ENCODE measurements at places on chromosomes 4 and X.

GRCh38 chrX:21620234-21620633 lies 37.9 kb downstream of the KLHL34 start:
- no peak for DNase-seq

DNA sequence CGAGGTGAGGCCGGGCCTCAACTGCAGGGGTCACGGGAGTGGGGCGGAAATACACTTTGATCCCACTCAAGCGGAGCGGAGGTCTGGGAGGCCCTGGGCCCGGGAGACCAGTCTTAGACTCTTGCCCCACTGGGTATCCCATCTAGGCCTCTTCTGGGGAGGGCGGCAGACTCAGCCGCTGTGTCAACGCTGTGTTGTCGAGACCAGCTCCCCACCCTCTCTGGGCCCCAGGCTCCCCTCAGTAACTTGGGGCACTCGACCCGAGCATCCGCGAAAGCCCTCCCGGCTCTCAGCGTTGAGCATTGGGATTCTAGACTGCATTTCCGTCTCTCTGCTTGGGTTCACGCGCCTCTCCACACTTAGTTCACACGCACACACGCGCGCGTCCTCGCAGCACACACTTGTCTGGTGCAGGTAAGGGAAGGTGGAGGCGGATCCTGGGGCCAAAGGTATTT lies 1.7 kb downstream of the NKX3-2 start:
- no peak for DNase-seq

DNA sequence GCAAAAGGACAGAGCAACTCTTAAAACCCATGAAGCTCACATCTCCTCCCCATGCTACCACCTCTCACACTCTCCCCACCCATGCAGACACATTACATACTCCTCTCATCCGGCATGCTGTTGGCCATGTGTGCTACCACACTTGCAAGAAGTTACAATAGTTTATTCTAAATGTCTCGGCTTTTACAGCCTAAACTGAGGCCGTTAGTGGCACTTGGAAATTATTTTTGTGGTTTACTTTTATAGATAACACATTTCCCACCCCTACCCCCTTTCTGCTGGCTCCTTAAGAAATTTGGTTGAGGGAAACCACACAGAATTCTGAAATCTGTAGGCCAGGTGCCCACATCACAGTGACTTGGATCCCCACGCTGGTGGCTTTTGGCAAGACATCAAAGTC lies 141.1 kb upstream of the HHIP start:
- DNase-seq, result no peak

DNA sequence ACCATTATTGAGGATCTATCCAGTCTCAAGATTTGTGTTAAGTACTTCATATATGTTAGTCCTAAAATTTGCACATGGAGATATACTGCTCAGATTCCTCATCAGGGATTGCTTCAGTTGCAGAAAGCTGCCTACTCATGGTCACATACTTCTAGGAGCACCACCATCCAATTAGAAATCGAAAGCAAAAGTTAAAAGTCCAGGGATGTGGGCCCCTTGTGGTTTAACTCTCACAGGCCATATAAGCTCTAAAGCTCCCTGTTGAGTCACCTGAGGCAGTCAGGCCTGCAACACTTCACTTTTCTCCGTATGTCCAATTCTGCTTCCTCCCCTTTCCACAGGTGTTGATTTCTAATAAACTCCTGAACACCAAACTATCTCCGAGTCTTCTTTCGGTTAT lies 84.2 kb downstream of the CNOT6L start:
- DNase-seq, result no peak

DNA sequence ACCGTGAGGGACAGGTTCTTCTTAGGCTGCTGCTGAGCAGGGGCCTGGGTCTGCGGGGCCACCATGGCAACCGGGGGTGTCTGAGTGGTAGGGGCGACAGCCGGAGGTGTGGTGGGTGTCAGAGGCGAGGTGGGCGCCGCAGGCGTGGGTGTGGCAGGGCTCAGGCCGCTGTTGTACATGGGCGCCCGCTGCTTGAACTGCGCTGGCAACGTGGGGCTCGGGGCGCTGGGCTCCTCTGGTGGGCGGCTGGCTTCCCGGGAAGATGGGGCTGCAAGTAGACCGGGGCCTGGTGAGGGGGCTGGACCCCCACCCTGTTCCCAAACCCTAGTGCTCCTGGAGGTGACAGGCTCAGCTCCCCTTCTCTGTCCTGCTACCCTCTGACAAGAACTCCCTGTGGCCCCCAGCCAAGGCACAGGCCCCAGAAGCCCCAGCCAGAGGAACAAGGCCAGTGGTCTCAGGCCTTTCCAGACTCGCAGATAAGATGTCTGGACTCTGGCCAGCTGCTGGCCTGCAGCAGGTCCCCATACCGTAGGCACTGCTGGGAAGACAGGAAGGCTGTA lies 24.8 kb downstream of the NELFA start:
- DNase-seq, result no peak

DNA sequence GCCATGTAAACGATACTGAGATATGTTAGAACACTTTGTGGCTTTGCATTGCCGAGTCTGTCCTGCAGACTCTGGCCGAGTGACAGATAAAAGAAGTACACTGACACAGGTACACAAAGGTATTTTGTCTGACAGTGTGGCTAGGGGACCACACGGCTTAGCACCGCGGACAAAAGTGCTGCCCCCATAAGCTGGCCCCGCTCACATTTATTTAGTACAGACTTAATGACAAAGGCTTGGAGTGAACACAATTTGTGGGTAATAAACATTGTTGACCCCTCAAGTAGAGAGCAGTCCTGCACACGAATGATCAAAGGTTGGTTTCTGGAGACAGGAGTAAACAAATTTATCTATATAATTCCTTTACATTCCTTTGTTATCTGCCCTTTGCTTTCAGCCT lies 976.8 kb downstream of the TRAM1L1 start:
- no peak for DNase-seq

DNA sequence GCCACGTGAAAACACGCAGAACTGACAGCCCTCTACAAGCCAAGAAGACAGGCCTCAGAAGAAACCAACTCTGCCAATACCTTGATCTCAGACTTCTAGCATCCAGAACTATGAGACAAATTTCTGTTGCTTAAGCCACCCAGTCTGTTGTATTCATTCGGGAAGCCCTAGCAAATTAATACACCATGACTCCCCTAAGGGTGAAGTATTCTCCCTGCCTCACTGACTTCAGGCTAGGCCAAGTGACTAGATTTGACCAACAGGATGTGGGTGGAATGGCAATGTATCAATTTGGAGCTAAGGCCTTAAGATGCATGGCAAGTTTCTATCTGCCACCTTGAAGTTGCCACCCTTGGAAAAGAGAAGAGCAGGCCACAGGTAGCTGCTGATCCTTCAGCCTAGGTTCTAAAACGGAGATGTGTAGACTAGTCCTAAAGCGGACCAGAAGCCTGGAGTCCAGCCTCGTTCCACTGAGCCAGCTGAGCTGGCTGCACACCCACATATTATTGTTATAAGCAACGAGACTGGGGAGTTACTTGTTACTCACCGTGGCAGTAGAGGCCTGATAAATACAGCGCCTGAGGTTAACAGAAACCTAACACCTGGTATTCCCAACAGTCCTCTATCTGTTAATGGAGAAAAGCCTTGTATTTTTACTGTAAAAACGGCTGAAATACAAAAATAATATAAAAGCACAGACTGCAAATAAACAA lies 16.4 kb downstream of the SCARB2 start:
- no peak for DNase-seq

GRCh38 chr4:3293401-3294391 lies 875 bp downstream of the RGS12 start:
- no peak for DNase-seq

DNA sequence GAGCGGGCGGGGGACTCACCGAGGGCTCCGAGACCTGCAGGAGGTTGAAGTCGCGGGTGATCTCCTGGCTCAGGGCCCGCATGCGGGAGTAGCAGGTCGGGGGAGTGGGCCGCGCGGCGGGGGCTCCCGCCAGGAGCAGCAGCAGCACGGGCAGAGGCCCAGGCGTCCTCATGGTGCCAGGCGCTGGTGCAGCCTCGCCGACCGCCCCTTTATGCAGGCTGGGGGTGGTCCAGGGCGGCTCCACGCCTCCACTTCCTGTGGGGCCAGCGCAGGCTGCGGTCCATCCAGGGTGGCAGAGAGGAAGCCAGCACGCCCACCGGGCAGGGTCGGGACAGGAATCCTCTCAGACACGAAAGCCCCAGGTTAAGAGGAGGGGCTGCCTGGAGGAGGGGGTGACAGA lies at the start of gene CYTL1:
TSS of gene CYTL1 (minus strand) at position 185 of the 400 bp plus-strand sequence. CDS start at position 172, 13 bp downstream.
- DNase-seq, result no peak

DNA sequence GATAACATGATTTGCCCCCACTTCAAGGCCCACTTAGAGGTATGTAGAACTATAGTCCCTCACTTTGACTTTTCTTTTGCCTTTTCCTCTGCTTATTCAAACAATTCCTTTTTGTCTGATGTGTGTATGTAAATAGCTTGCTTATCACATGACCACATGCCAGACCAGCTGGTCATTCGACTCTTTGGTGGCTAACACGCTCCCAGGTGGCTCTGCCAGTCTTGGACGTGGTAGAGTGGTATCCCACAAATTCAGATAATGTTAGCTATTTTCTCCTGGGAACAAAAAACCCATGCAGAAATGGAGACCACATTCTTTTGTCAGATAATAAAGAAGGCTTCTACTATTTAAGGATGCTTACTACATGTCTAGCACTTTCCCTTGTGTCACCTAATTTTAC lies 47.9 kb downstream of the ARHGAP24 start:
- no peak for DNase-seq

GRCh38 chr4:185307136-185307950 lies 88.4 kb downstream of the LRP2BP start:
- no peak for DNase-seq

- no peak for DNase-seq
These were observed 12.9 kb downstream of the ING2 start for GRCh38 chr4:183517781-183518180.

DNA sequence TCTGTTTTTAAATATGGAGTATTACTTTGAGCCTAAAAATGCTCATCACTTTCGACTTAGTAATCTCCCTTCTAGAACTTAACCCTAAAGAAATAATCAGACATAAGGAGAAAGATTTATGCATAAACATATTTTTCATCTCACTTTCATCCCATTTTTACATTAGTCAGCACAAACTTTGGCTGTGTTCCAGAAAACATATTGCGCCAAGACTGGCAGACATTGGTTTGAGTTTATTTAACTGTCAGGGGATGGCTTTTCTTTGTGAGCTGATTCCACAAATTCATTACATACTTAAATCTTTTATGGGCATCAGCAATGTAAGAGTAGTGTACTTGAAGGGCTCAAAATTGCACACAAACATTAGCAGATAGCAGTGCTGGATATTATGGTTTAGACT lies 23.7 kb downstream of the MAOA start:
- no peak for DNase-seq

DNA sequence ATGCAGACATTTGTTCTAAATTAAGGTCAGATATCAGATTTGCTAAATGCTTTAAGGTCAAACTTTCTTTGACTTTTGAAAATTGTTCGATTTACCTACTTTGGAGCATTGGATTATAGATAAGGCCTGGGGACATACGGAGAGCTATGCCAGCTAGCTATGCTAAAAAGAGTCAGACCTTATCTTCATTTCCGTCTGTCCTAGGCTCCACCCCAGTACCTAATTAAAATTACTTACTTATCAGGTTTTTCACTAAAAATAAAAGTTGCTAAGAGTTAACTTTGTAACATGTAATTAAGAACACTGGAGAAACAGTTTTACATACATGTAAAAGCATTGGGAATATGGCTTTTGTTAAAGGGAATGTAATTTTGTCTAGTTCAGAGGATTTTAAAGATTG lies 7.1 kb upstream of the TMEM35A start:
- DNase-seq, result no peak

GRCh38 chr4:14924076-14924811 lies 78.0 kb upstream of the CPEB2 start:
- no peak for DNase-seq

DNA sequence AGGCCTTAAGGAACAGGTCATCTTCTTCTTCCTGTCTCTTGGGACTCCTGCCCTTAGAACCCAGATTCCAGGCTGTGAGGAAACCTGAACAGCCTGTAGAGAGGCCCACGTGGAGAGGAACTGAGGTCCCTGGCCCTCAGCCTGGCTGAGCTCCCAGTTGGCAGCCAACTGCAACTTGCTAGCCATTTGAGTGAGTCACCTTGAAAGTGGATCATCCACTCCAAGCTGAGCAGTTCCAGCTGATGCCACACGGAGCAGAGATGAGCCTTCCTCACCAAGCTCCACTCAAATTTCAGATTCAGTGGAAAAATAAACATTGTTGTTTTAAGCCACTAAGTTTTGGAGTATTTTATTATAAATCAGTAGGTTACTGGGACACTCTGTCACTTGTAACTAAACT lies 392.5 kb downstream of the BCOR start:
- DNase-seq, result no peak

DNA sequence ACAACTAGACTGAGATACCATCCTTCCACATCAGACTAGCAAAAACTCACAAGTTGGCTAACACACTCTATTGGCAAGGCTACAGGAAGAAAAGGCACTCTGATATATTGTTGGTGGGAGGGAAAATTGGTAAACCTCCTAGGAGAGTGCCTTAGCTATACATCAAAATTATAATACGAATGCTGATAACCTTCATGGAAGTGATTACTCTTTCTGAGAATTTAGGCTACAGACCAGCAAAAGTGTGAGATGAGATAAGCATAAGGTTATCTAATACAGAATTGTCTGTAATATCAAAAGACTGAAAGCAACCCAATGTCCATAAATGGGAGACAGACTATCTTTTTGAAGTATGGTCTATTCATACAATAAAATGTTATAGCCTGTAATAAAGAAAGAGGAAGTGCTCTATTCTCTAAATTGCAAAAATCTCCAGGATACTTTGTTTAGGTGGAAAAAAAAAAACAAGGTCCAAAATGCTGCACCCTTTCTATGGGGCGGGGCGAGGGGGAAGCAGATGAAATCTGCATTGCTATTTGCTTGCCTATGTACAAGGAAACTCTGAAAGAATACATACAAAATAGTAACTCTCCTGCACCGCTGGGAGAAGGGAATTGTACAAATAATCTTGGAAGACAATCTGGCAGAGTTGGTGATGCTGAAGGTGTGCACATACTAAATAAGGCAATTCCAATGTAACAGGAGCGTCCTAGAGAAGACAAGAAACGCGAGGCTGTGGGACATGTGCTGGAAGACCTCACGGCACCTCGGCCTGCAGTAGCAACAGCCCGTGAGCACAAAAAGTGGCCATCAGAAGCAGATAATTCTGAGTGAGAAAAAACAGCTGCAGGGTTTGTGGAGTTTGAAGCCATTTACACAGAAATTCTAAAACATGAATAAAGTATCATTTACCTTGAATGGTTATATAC lies 109.7 kb downstream of the AFAP1 start:
- DNase-seq, result no peak

DNA sequence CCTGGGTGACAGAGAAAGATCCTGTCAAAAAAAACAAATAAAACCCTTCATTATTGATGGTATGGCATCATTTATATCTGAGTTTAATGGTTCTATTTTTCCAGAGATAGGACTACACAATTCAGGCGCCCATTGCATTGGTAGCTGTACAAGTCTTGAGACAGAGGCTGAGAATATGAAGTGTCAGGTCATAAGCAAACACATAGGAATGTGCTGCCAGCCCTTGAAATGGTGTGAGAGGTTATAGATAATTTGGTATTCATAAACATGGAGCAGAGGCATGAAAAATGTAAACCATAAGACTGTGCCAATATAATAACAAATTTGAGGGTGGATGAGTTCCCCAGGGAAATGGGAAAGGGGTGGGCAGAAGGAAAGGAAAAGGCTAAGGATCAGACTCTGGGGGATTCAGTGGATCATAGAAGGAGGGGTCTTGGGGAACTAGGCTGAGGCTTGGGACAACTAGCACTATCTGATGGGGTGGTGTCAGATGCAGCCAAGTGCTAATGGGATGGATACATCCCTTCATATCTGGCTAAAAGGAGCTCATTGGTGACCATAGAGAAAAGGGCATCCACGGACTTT lies 50.8 kb downstream of the MAOA start:
- DNase-seq, result no peak

Measured in caudate nucleus (tissue), 63 donors.